Amygdala (tissue), 56 donors: ENCODE measurements at places on chromosomes 6 and 20.

DNA sequence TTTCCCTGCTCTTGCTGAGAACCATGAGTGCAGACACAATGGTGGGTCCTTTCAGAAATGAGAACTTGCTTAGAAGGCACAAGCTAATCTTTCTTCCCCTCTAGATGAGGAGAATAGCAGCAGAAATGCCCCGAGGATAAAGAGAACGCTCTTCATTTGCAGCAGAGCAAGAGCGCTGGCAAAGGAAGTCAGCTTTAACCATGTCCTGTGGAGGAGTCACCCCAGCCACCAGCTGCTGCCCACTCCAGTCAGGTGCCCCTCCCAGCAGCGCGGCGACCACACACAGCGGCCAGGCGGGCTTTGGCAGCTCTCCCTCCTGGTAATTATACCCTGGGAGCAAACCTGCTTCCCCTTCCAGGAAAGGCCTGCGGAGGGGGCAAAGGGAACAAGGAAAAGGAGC, 42.4 kb upstream of the EMILIN3 start:
- DNase-seq, result peak; percentile 29

DNA sequence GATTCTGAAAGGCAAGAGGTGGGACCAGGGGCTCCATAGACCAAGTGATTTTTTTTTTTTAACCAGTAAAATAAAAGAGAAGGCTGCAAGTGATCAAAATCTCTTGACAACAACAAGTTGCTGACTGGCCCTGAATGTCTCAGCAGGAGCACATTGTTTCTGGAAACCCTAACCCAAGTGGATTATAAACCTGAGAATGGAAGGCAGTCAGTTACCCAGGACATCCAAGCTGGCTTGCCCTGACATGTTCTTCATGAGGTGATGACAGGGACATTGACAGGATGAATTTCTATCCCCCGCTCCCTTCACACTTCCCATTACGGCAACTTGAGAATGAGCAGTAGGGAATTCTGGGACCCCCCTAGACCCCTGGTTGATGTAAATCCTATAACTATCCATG, 49.6 kb upstream of the RIPOR2 start:
- no peak for DNase-seq

- DNase-seq, result no peak
Measured at GRCh38 chr6:31718265-31718664, 3.1 kb downstream of the LY6G6D start.

- no peak for DNase-seq
Measured at GRCh38 chr6:128307671-128308070, 212.7 kb downstream of the PTPRK start.

DNA sequence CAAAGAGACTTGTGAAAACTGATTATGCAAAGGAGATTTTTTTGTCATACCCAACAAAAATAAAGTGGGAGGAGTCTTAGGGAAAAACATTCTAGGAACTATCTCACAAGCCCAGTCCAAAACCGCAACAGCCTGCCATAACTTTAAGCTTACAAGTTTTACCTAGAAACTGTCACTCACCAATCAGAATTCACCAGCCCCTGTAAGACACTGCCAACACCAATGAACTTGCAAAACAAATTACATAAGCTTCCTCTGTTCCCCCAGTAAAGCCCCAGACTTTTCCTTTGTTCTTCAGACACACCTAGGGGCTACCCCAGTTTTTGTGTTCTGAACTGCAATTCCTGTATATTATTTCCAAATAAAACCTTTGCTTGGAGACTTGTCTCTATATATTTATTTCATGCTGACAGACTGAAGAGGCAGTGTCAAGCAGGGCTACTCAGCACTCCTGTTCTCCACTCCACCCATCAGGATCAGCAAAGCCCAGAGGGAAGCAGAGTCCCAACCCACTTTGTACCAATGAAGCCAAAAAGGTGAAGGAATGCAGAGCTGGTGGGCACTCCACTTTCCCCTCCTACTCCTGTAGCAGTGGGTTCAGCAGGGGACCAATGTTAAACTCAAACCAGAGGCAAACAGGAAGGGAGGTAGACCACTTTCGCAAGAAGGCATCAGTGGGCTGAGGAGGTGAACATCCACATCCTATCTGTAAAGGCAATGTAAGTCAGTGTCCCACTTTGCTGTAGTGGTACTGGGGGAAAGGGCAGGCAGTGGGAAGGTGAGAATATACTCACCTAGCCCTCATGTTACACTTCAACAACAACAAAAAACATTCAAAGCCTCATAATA, 142.5 kb upstream of the RUNX2 start:
- no peak for DNase-seq

DNA sequence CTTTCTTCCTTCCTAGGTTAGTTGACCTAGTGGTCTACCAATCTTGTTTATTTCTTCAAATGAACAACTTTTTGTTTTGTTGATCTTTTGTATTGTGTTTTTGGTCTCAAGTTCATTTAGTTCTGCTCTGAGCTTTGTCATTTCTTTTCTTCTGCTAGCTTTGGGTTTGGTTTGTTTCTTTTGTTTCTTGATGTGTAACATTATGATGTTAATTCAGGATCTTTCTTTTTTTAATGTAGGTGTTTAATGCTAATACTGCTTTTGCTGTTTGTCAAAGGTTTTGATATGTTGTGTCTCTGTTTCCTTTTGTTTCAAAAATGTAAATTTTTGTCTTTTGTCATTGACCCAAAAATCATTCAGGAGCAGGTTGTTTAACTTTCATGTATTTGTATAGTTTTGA, 65.7 kb downstream of the ZC2HC1B start:
- DNase-seq, result no peak

- no peak for DNase-seq
Measured at GRCh38 chr20:63790572-63791168, 40.4 kb downstream of the ZBTB46 start.

GRCh38 chr6:56848105-56848504, 106.8 kb upstream of the BEND6 start:
- DNase-seq, result no peak

- no peak for DNase-seq
Measured at GRCh38 chr20:48901326-48901725, 20.2 kb upstream of the ARFGEF2 start.

- no peak for DNase-seq
Measured at GRCh38 chr6:32865724-32866443, 11.9 kb downstream of the PSMB9 start.

DNA sequence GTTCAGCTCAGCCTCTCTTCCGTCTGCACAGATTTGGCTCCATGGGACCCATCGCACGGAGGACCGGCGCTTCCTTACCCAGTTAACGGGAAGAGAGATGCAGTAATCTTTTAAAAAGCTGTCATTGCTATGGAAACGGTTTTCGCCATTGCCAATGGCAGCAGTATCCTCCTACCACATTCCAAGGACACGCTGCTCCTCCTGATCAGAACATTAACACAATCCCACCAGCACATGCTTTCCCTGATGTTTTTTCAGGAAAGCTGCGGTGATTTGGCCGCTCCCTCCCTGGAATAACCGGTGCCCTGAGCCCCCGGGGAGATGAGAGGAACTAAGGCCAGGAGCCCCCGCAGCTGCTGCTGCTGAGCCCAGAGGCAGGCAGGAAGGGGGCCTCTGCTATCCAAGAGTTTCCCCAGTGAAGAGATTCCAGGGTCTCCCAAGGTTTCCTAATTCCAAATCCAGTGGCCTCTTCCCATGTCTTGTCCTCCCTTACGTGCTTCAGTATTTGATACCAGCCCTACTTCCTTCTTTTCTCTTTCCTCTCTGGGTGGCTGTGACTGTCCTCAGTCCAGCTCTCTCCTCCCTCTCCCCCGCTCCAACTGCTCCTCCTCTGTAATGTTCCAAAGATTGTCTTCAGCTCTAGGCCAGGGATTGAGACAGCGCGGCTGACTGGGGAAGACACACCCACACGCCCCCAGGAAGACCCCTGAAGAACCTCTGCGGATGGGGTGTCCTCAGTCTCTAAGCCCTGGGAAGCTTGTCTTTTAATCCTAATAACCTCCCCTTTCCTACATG, 2.6 kb downstream of the BNIP5 start:
- no peak for DNase-seq

- DNase-seq, result no peak
Measured at GRCh38 chr20:62894261-62894660, 32.0 kb downstream of the DIDO1 start.

DNA sequence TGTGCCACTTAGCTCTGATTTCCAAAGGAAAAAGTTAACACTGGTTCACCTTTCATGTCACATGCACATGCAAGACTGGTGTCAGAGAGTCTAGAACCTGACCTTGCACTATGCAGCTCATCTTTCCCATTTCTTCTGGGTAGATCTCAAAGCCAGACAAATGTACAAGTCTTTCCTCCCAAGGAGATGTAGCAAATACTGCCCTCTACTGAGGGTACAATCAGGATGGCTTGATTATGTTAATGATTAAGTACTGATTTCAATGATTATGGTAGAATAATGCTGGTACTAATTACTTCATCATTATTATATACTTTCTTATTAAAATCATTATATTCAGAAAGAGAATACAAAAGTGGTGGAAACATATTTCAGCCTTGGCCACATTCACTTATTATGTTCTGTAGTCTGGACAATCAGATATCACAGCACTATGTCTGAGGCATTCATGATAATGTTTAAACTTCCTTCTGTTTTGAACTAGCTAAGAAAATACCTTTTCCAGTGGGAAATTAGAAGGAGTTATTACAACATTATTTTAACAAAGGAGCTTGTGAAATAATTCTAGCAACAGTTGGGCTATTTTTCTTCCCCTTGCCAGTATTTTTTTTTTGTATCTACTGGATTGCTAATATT, 68.5 kb upstream of the FOXO3 start:
- DNase-seq, result no peak

DNA sequence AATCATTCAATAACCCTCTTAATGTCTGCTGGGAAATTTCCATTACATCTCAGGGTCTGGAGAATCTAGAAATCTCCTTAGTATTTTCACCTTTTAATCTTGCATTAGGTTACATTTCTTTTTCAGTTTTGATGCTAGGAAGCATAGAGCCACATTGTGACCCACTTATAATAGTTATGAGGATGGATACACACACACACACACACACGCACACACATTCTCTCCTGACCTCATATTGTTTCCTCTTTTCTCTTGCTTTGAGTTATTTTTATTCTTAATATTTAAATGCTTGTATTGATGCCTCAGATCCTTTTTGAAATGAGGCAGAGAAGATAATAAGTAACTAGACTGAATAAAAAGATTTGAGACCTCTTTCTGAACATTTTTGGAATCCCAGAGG, 128.4 kb downstream of the KLHL32 start:
- DNase-seq, result no peak

- no peak for DNase-seq
Measured at GRCh38 chr6:31683591-31683990, 2.7 kb upstream of the LY6G5C start.

DNA sequence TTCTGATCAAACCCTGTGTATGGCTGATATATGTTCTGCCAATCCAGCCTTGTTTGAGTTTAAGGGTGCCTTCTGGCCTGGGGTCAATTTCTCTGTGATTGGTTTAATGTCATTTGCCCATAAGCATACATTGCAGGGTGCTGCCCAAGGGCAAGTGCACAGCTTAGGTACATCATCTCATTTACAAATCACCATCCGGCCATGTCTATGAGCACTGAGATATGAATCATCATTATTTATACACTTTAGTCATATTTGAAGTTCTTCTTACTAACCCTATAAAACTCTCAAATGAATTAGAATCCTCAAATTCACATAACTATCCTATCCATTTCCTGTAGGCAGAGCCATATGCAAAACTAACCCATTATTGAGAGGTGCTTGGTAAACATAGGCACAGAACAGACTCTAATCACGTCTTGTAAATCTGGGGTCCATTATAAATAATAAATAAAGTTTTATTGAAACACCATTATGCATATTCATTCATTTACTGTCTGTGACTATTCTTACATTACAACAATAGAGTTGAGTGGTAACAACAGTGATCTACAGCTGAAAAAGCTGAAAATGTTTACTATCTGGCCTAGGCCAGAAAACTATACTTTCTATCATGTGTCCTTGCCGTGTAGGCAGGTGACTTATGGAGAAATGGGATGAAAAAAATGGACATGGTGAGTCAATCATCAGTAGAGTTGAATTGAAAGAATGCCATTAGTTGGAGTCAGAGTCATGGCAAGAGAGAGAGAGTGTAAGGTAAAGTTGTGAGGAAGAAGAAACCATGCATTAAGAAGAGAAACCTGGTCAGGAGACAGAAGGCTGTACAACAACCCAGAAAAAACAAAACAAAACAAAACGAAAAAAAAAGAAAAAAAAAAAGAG, 25.0 kb downstream of the KCNQ5 start:
- DNase-seq, result no peak

GRCh38 chr20:48526936-48527335, 300.9 kb downstream of the PREX1 start:
- no peak for DNase-seq

- DNase-seq, result no peak
Measured at GRCh38 chr6:150857062-150857944, 8.2 kb upstream of the MTHFD1L start.

GRCh38 chr6:159068904-159069578, 24.2 kb upstream of the TAGAP start:
- DNase-seq, result no peak

DNA sequence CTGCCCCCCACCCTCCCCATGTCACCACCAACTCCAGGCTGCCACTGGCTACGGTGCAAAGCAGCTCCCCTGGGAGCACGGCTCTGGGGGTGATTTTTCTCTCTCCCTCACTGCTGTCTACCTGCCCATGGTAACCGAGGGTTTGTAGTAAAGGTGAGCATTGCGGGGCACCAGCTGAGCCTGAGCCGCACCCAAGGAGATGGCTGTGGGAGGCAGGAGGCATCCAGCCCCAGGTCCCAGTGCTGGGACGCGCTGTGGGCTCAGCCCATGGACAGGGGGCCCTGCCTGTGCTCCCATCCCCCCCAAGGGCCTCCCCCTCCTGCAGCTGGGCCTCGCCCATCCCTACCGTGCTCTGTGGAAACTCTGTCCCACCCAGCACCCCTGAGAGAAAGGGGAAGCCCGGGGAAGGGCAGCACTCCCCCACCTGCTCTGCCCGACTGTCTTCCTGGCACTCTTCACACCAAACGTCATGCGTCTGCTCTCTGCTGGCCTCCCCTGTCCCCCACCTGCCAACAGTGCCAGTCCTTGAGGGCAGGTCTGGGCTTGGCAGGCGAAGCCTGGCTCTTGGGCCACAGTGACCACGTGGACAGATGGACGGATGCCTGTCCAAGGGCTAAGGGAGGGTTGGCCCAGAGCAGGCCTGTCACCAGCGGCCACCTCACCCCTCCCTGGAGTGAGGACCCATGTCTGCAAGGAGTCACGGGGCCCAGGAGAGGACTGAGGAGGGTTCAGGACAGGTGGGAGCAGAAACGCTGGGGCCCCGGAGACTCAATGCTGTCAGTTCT, 3.8 kb upstream of the CHRNA4 start:
- no peak for DNase-seq

GRCh38 chr6:140494321-140495108, 1120.1 kb upstream of the CITED2 start:
- DNase-seq, result no peak

GRCh38 chr6:167292301-167293087, 1.4 kb downstream of the UNC93A start:
- no peak for DNase-seq

DNA sequence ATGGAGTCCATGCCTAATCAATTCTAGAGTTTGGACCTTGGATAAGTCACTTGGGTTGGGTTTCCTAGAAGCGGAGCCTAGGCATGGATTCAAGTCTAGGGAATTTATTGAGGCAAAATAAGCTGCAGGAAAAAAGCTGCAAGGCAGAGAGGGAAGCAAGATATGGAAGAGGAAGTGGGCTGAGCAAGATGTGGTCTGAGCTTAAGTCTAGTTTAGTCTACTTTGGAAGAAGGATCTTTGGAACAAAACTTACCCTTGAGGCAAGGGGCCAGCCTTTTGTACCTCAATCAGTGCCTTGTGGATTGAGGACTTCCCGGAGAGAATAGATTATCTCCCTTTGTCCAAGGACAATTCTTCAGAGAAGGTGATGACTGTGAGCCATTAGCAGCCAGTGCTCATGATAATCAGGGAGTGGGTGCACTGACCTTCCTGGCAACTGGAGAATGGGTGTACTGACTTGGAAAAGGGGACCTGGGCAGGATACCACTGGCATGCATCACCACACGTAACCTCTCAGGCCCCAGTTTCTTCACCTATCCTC, 10.9 kb downstream of the ZSCAN9 start:
- DNase-seq, result no peak
